ENCODE measurements at places on chromosomes 5 and 9. TPM values are rescaled to one million over a fixed set of nuclear protein-coding genes. Genes with fewer than 3 reads are reported as not detected.

GRCh38 chr9:91811024-91811909, 138.8 kb downstream of the ROR2 start:
- no peak overlapping the region for H3K27ac ChIP-seq
- H3K27me3 ChIP-seq, result no peaks in the 10 kb centered on the region
- no peak overlapping the region for H3K4me3 ChIP-seq
- H3K36me3 ChIP-seq, result no peaks in the 10 kb centered on the region
- DNase-seq, result no peak

DNA sequence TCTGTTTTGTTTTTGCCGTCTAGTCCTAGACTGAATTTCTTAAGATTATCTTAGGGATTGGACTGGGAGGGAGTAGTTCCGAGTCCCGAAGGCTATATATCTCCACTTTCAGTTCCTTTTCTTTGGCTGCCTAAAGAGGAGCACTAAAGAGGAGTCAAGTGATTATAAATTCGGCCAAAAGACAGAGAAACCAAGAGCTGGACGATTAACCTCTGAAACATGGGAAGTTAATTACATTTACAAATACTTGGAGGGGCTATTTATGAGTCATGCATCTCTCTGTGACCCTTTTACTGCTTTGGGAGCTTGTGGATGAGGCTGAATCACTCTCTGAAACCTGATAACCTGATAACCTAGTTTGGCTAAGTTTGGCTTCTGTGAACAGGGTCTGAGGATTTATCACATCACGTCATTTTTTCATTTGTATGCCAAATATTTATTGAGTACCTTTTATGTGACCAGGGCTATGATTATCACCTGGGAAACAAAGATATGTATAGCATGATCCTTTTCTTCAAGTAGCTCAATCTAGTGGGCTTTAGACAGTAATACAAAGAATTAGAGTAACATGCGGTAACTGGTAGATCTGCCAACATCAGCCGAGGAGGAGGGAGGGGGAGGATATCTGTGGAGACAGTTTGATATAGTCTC, 180.9 kb downstream of the CD180 start:
- H3K4me1 ChIP-seq, result peaks cover 4% of the 10 kb centered on the region
- no peak overlapping the region for H3K27ac ChIP-seq
- H3K36me3 ChIP-seq, result no peaks in the 10 kb centered on the region

- H3K27me3 ChIP-seq, result no peaks in the 10 kb centered on the region
- no peaks in the 10 kb centered on the region for H3K36me3 ChIP-seq
- no peak overlapping the region for H3K27ac ChIP-seq
- DNase-seq, result no peak
These were observed 133.9 kb upstream of the ZNF618 start for GRCh38 chr9:113741886-113742854.

DNA sequence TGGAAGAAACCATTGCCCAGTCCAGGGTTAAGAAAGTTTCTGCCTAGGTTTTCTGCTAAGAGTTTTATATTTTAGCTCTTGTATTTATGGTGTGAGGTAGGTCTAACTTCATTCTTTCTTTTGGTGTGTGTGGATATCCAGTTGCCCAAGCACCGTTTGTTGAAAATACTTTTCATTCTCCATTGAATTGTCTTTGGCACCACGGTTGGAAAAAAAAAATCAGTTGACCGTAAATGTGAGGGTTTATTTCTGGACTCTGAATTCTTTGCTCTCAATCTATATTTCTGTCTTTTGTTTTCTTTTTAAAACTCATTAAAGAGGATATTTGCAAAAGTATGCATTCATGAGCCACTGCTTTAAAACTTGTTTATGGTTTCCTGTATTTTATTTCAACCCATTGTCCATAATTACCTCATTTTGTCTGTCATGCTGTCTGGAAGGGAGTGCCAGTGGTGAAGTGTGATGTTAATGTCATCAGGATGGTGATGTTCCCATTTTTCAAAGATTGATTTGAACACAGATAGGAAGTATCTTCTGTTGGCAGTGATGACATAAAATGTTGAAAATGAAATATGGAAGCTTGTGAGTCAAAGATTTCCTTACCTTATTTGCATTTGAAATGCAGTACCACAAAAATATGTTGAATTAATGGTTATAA, 33.9 kb downstream of the HABP4 start:
- peaks cover 4% of the 10 kb centered on the region for H3K36me3 ChIP-seq
- H3K4me3 ChIP-seq, result no peak overlapping the region
- H3K4me1 ChIP-seq, result no peaks in the 10 kb centered on the region

GRCh38 chr5:36593867-36594266, 12.5 kb upstream of the SLC1A3 start:
- H3K27ac ChIP-seq, result no peak overlapping the region
- no peak for DNase-seq
- no peaks in the 10 kb centered on the region for H3K27me3 ChIP-seq
- no peaks in the 10 kb centered on the region for H3K4me1 ChIP-seq
- H3K36me3 ChIP-seq, result no peaks in the 10 kb centered on the region

DNA sequence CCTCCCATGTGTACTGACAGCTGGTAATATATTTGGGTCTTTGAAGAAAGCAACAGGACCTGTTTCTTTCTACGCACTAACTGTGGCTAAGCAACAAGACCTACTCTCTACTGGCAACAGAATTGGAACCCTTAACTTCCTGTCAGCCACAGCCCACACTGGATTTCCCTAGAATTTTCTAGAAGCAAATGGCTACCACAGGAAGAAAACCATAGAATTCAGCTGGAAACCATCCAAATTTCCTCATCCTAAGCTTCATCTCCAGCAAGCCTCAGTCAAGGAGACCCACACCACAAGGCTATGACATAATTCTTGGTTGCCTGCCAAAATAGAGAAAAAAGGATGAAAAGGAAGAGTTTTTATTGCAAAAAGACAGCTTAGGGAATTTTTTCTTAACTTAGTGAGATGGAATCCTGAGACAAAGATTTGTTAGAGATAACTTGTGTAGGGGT, 171.8 kb upstream of the TNC start:
- no peak overlapping the region for H3K4me3 ChIP-seq
- no peak overlapping the region for H3K27ac ChIP-seq
- no peak for DNase-seq

- no peak overlapping the region for H3K27ac ChIP-seq
- no peaks in the 10 kb centered on the region for H3K27me3 ChIP-seq
- DNase-seq, result no peak
- H3K4me3 ChIP-seq, result no peak overlapping the region
- no peaks in the 10 kb centered on the region for H3K4me1 ChIP-seq
These were observed 25.3 kb downstream of the CFAP90 start for GRCh38 chr5:7825630-7826029.

DNA sequence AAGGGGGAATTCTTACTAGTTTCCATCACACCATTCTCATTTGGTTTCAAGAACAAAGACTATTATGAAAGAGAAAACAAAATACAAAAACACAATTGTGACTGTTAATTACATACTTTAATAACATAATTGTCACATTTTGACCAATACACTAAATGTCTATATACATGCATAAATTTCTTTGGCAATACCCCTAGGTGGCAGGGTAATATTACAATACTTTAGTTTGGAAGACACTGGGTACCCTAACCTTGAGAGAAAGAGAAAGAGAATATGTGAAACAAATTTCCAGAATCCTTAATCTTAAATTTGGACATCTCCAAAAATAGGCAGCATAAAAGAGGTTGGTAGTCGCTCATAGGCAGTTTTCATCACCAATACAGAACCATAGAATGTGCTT, 619.6 kb upstream of the ADAMTS16 start:
- no peak for DNase-seq
- no peak overlapping the region for H3K27ac ChIP-seq
- no peaks in the 10 kb centered on the region for H3K4me1 ChIP-seq
- no peaks in the 10 kb centered on the region for H3K36me3 ChIP-seq

GRCh38 chr9:72132052-72132451, 17.2 kb upstream of the GDA start:
- no peaks in the 10 kb centered on the region for H3K36me3 ChIP-seq
- no peak overlapping the region for H3K27ac ChIP-seq
- H3K27me3 ChIP-seq, result no peaks in the 10 kb centered on the region
- no peak overlapping the region for H3K4me3 ChIP-seq

GRCh38 chr5:174464504-174465165, 259.7 kb upstream of the MSX2 start:
- no peak for DNase-seq
- H3K27ac ChIP-seq, result no peak overlapping the region
- no peaks in the 10 kb centered on the region for H3K4me1 ChIP-seq

DNA sequence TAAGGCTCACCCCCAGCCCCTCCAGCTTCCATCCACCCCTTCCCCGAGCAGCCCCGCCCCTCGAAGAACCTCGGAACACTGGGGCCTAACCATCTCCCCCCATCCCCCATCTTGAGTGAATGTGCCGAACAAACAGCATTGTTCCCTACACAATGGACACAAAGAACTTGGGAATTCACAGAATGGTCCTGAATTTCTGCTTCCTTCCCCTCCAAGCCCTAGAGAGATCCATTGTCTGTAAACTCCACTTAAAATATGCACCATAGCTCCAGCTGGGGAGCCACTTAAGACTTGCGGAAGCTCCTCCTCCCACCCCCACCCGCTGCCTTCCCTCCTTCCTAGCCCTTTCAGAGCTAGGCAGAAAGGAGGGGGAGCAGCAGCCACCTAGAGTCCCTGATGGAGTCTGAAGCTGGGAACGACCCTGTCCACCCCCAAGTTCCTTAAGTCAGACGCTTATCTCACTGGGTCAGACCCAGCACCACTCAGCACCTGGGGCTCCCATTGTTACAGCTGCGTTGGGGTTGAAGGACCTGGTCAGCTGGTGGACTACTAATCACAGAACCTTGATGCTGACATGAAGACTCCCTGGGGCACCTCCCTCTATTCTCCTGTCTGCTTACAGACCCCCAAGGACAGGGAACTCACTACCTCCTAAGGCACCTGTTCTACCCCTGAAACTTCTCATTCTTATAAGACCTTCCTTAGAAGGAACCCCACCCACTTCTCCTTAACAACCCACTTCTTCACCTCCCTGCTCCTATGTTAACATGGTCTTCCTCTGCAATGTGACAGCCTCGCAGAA, 61.4 kb downstream of the PCDH1 start:
- no peak overlapping the region for H3K27ac ChIP-seq
- H3K4me1 ChIP-seq, result no peaks in the 10 kb centered on the region
- H3K36me3 ChIP-seq, result no peaks in the 10 kb centered on the region
- DNase-seq, result no peak
- no peak overlapping the region for H3K4me3 ChIP-seq
- no peaks in the 10 kb centered on the region for H3K27me3 ChIP-seq

DNA sequence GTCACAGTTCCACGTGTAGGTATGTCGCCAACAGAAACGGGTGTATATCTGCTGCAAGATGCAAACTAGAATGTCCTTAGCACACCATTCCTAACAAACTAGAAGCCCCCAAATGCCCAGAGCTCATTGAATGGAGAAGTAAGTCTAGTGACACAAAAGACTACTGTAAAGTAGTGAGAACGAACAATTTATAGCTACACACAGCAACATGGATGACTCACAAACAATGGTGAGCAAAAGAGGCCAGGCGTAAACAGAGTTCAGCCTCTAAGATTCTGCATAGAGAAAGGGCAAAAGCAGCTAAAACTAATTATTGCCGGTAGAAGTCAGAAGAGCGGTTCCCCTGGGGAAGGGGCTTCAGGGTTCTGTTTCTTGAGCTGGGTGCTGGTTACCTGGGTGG, 74.7 kb downstream of the AMBP start:
- H3K27me3 ChIP-seq, result no peaks in the 10 kb centered on the region
- H3K36me3 ChIP-seq, result no peaks in the 10 kb centered on the region
- no peak overlapping the region for H3K4me3 ChIP-seq
- no peaks in the 10 kb centered on the region for H3K4me1 ChIP-seq

DNA sequence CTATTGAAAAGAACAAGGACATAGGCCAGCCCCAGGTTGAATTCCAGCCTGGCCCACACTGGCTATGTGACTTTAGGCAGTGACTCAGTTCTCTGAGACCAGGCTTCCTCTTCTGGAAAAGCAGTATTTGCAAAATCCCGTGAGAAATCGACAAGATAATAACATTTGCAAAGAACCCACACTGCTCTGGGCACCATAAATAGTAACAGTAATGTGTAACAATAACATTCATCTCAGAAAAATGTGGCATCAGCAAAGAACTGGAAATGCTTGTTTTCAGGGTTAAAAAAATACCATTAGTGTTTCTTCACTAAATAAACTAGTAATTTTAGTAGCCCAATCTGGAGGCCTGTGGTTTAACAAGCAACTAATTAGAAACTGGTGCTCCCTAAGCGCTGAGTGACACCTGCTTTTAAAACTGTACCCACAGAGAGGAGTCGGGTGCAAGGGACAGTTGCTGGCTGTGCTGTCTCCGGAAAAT, 148.4 kb downstream of the TTLL11 start:
- no peaks in the 10 kb centered on the region for H3K27me3 ChIP-seq
- H3K4me1 ChIP-seq, result no peaks in the 10 kb centered on the region
- no peak overlapping the region for H3K4me3 ChIP-seq
- H3K27ac ChIP-seq, result no peak overlapping the region
- H3K36me3 ChIP-seq, result no peaks in the 10 kb centered on the region

DNA sequence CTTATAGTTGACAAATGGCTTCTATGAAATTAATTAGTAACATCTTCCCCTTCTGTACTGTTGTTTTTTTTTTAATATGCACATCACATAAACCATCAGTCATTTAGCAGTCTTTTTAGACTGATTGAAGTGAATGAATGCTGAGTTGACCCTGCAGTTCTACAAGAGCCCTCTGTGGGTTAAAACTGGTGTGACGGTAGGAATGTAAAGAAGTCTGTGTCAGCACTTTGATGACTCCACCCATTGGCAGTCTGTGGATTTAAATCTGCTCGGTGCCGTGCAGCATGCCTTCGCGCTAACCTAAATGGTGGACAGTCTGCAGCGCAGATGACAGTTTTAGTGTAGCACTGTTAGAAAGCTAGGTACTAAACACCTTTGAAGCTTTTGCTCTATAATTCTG, 3.1 kb downstream of the GTF3C4 start:
- no peak overlapping the region for H3K4me3 ChIP-seq
- H3K36me3 ChIP-seq, result no peaks in the 10 kb centered on the region
- H3K27ac ChIP-seq, result no peak overlapping the region
- H3K27me3 ChIP-seq, result no peaks in the 10 kb centered on the region
- no peak for DNase-seq

- H3K27me3 ChIP-seq, result no peaks in the 10 kb centered on the region
- H3K4me3 ChIP-seq, result no peak overlapping the region
- no peak overlapping the region for H3K27ac ChIP-seq
- DNase-seq, result no peak
- peaks cover 15% of the 10 kb centered on the region for H3K36me3 ChIP-seq
These were observed 36.4 kb downstream of the SKIC3 start for GRCh38 chr5:95518417-95518816.

- H3K4me3 ChIP-seq, result no peak overlapping the region
- no peak for DNase-seq
- no peaks in the 10 kb centered on the region for H3K27me3 ChIP-seq
- no peaks in the 10 kb centered on the region for H3K36me3 ChIP-seq
- no peaks in the 10 kb centered on the region for H3K4me1 ChIP-seq
- no peak overlapping the region for H3K27ac ChIP-seq
These were observed 21.3 kb upstream of the SLC12A2 start for GRCh38 chr5:128062172-128062746.

GRCh38 chr5:30930736-30931135, 262.8 kb upstream of the CDH6 start:
- H3K27ac ChIP-seq, result no peak overlapping the region
- DNase-seq, result no peak
- no peaks in the 10 kb centered on the region for H3K4me1 ChIP-seq
- no peaks in the 10 kb centered on the region for H3K36me3 ChIP-seq
- no peaks in the 10 kb centered on the region for H3K27me3 ChIP-seq

GRCh38 chr5:10323588-10324488, 16.1 kb upstream of the CMBL start:
- H3K27me3 ChIP-seq, result no peaks in the 10 kb centered on the region
- no peaks in the 10 kb centered on the region for H3K4me1 ChIP-seq
- H3K36me3 ChIP-seq, result no peaks in the 10 kb centered on the region
- DNase-seq, result no peak
- H3K27ac ChIP-seq, result no peak overlapping the region
- H3K4me3 ChIP-seq, result no peak overlapping the region

PGM5 gene
- total RNA-seq, result not detected

SLC25A2 gene
- 0.31 TPM for total RNA-seq

FUT7 gene
- total RNA-seq, result 0.82 TPM

FAM200C gene
- total RNA-seq, result 1.0 TPM

FBP1 gene
- 0.53 TPM for total RNA-seq

Data from CD8-positive, alpha-beta memory T cell (primary cell).